ENCODE measurements at places on chromosomes 2 and 18.

DNA sequence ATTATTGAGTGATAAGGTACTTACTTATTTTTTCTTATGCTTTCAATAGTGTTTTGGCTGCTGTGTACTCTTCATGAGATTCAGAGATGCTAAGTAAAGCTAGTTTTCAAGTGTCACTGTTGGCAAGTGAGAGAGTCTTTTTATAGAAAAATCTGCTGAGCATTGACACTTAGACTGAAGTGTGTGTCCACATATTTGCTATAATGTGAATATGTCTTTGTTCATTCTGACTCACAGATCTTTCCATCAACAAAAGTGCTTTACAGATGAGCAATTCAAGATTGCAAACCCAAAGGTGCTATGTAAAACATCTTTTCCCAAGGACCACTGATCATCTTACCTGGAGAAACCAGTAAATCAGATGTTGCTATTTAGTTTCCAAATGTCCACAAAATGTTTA lies 410.6 kb upstream of the FIGN start:
- no peak for DNase-seq

DNA sequence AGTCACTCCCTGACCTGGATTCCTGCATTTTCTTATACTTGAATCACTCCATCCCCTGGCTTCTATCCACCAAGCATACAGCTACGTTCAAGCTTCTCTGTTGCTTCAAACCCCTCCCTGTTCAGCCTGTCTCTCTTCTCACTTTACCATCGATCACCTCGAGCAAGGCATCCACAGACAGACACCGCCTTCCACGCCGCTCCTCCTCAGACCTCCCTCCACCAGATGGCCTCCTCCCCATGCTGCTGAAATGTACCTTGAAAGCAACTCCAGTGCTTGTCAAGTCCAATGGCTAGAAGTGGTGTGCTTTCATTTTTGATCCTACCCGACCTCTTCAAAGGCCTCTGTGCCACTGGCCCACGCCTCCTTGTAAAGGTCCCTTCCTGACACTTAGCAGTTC lies 131.3 kb upstream of the ACAA2 start:
- no peak for DNase-seq

GRCh38 chr2:203261326-203262159 lies 22.7 kb downstream of the CYP20A1 start:
- no peak for DNase-seq

- no peak for DNase-seq
Measured at GRCh38 chr2:45083175-45083574, 73.9 kb upstream of the SIX2 start.

DNA sequence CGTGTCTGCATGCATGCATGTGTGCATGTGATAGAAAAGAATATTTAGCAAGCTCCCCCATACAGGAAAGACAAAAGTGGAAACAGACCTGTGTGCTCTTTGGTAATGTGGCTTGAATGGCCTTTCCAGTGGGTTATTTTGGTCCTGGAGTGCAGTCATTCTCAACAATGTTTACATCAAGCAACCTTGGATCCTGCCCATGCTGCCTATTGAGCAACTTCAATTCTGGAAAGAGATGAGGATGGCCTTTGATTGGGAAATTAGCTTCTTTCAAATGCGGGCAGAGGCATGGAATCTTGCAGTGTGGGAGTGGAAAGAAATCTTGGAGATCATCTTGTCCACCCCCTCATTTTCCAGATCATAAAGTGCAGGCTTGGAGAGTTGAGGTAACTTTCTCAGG lies 87.2 kb upstream of the SMAD2 start:
- DNase-seq = no peak

DNA sequence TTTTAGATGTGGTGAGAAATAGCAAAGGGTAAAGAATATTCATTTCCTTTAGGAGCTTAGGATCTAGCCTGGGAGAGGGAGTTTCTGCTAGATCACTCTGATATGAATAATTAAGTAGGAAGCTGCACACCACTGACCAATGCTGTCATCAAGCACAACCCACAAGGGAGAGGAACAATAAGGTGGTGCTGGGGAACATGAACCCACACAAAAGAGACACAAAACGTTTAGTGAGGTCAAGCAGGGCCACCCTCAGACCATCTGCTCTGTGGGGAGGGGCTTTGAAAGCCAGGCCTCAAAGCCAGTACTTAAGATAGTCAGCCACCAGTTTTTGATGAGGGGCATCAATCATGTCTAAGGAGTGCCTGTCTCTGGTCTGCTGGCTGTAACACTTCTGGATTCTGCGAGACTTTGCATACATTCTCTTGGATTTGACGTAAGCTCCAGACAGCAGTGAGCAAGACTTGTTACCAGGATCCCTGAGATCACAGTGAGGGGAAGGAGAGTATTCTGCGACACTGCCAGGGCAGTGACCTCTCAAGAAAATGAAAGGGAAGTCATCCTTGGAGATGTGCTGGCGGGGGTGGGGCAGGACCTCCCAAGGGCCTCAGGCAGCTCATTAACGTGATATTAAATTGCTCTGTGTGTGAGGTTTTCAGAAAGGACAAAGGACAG lies 127.0 kb downstream of the CCBE1 start:
- no peak for DNase-seq

- no peak for DNase-seq
Measured at GRCh38 chr2:78420132-78420531, 605.4 kb upstream of the REG3G start.

GRCh38 chr18:30684825-30685481 lies 357.6 kb downstream of the DSC3 start:
- no peak for DNase-seq

DNA sequence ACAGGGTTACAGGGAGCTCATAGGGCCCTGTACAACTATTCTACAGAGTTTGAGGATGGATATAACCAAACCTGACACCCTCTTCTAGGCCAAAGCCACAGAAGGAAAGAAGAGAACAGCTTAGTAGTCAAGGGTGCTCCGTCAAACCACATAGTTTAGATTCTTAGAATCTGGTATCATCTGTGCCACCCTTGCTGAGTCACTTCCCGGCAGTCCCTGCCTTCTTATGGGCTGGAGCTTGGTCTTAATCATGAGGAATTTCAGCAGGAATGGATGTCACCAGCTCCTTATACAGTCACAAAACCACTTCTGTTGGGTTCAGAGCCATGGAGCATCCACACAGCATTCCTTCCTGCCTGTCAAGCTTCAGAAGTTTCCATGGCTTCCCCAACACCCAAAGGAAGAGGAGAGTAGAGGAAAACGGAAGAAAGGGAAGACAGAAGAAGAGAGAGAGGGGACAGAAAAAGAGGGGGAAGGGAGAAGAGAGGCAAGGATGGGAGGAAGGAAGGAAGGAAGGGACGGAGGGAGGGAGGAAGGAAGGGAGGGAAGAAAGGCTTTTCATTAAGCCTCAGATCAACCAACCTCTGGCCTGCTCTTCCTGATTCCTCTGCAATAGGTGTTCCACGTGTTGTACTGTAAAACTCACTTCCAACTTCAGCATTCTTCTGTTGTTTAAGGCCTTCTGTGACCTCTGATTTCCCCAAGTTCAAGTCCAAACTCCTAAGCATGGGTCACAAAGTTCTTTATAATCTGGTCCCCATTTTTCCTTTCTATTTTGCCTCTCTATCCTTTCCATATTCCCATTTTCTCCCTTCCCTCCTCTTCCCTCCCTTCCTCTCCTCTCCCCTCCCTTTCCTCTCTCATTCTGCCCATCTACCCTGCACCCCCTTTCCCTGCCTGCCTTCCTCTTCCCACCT lies 246.1 kb upstream of the TNP1 start:
- no peak for DNase-seq

DNA sequence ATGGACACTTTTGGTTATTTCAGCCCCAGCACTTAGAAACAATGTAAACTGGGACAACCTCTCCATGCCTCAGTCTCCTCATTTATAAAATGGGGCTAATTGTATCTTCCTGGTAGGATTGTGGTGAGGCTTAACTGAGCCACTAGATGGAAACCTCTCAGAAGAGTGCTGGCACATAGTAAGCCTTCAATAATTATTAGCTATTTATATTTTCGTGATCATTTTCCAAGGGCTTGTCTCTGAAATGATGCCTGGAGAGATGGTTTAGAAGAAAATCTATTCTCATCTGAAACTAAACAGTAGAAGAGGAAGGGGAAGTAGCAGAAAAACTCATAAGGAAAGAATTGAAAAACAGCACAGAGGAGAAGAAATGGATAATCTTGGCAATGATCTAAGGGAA lies 6.8 kb downstream of the RAX start:
- no peak for DNase-seq

DNA sequence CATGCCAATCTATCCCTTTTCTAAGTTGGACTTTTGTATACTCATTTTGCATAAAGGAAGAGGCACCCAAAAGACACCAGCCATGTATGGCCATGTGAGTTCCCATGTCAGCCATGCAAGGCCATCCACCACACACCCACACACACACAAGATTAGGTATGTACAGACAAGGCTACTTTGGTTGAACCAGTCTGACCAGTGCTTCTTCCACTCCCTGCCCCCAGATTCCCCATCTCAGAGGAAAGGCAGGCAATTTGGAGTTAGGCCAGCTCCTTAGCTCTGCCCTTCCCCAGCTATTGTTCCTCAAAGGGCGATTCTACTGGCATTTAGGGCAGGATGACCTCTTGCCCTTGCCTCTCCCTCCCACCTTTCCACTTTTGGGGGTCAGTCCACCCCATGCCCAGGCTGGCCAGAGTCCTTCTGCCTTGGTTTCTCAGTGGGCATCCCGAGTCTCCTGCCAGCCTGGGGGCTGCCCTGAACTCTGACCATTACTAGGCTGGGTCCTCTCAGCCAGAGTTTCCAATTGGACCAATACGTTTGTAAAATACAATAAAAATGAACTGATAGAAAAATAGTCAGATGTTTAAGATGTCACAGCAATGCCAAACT lies 101.1 kb downstream of the ZBTB7C start:
- no peak for DNase-seq

- DNase-seq = no peak
Measured at GRCh38 chr2:196988639-196989038, 62.1 kb upstream of the PGAP1 start.

DNA sequence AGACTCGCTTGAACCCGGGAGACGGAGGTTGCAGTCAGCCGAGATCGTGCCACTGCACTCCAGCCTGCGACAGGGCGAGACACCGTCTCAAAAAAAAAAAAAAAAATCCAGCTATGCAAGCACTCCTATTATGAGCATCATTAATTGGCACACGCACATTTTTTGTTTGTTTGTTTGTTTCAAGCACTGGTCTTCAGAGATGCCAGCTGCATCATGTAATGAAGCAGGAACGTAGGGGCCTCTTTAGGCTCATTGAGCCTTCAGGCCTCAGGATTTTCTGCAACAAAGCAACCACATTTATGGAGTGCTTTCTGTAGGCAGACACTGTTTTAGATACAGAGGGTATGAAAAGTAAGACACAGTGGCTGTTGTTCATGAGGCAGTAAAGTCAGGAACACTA lies 585.8 kb downstream of the CNTNAP5 start:
- no peak for DNase-seq

DNA sequence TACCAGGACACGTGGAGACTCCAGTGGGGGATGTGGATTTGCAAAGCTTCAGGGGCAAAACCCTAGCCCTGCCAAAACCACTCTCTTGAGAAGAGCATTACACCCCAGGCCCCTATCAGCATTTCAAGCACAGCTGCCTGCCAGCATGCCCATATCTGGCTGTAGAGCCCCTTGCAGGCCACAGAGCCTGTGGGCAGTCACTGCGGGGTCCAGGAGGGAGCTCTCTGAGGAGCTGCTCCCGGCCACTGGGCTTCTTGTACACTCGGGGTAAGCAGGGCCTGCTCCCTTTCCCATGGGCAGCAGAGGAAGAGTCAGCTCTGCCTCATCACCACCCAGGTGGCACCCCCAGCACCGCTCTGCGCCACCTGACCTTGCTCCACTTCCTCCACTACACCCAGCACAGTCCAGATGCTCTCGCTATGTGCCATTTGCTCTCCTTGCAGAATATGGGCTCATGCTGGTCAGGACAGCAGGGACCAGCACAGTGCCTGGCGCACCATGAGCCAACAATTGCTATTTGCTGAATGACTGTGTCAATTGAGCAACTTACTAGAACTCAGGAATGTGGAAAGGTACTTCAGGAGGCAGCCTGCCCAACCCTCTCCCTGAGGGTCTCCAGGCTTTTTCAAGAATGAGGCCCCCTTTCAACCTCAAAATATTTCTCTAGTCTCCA lies 7.4 kb downstream of the CHST10 start:
- DNase-seq = no peak

GRCh38 chr2:11311543-11311942 lies 32.9 kb downstream of the ROCK2 start:
- no peak for DNase-seq

GRCh38 chr2:233968556-233968955 lies 51.4 kb downstream of the TRPM8 start:
- no peak for DNase-seq

- DNase-seq = no peak
Measured at GRCh38 chr2:129334128-129334527, 645.3 kb upstream of the RAB6C start.

- DNase-seq = no peak
Measured at GRCh38 chr2:20224716-20225293, at the start of gene SDC1. TSS of gene SDC1 (minus strand) at chr2:20225130. CDS start at chr2:20224867, 263 bp downstream.

DNA sequence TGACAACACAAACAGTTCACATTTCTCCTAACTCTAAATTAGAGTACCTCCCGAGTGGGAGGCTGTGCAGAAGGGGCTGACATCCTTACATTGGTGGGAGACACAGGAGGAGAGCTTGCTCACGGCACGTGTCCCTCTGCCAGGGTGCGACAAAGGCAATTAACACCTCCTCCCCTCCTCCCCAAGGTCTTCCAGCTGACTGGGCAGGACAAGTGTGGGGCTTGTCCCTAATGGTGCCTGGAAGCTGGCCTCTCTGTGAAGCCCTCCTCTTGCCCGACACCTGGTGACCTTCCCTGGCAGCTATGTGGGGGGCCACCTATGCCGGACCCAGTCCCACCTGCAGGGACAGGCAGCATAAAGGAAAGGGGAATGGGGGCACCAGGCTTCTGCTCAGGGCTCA lies 57.0 kb downstream of the FAM168B start:
- no peak for DNase-seq

- no peak for DNase-seq
Measured at GRCh38 chr2:101310090-101310833, 1.8 kb upstream of the RNF149 start.

DNA sequence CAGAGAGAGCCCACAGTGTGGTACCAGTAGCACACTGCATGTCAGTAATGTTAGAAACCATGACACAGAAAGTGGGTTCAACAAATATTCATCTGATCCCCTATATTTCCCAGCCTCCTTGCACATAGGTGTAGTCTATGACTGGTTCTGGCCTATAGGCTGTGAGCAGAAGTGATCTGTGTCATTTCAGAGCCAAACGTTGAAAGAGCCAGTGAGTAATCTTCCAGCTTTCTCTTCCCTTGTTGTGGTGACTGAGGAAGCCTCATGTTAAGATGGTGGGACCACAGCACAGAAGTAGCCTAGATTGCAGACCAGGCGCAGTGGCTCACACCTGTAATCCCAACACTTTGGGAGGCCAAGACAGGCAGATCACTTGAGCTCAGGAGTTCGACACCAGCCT lies 4.1 kb downstream of the TMEM237 start:
- DNase-seq = no peak
